ENCODE measurements at places on chromosomes 7 and 10. TPM values are rescaled to one million over a fixed set of nuclear protein-coding genes. Genes with fewer than 3 reads are reported as not detected.

The SAMD9 gene
- 9.8 TPM for total RNA-seq

The AGR2 gene
- 870 TPM for total RNA-seq

The CACNA2D1 gene
- total RNA-seq = under 0.01 TPM

The GNGT1 gene
- total RNA-seq = not detected

The PILRA gene
- under 0.01 TPM for total RNA-seq

The DYNC1I1 gene
- 1.6 TPM for total RNA-seq

The SPDYE16 gene
- total RNA-seq = under 0.01 TPM

The TRIM50 gene
- total RNA-seq = not detected

The HACD1 gene
- total RNA-seq = 27.5 TPM

The WDR37 gene
- 13.0 TPM for total RNA-seq

The OIT3 gene
- under 0.01 TPM for total RNA-seq

The SORCS3 gene
- 0.11 TPM for total RNA-seq

The IDI2 gene
- not detected for total RNA-seq

The HMX2 gene
- not detected for total RNA-seq

The PON1 gene
- not detected for total RNA-seq

The CNPY1 gene
- not detected for total RNA-seq

The EPO gene
- total RNA-seq = 0.39 TPM

The PDK4 gene
- not detected for total RNA-seq

The BICC1 gene
- total RNA-seq = not detected

The C10orf105 gene
- not detected for total RNA-seq

The RAMP3 gene
- not detected for total RNA-seq

The MYH16 gene
- under 0.01 TPM for total RNA-seq

The AKR1C3 gene
- total RNA-seq = not detected

The GPR26 gene
- not detected for total RNA-seq

The KIAA1217 gene
- 60.5 TPM for total RNA-seq

The ZYX gene
- total RNA-seq = 42.8 TPM

The TUBB8 gene
- total RNA-seq = not detected

The NOC3L gene
- 11.1 TPM for total RNA-seq

The OR13A1 gene
- total RNA-seq = not detected

The PTPN12 gene
- 42.5 TPM for total RNA-seq

The CHN2 gene
- 25.5 TPM for total RNA-seq

The CFAP69 gene
- total RNA-seq = 2.3 TPM

The EVX1 gene
- total RNA-seq = not detected

The C10orf67 gene
- not detected for total RNA-seq

The MMRN2 gene
- 1.3 TPM for total RNA-seq

Data from placental epithelial cell (primary cell).